Mucosa of descending colon (tissue), 3 donors: ENCODE measurements at places on chromosomes 13 and 19. TPM values are rescaled to one million over a fixed set of nuclear protein-coding genes. Genes with fewer than 3 reads are reported as not detected.

The SERPINE3 gene
- total RNA-seq, result not detected

The STOML3 gene
- total RNA-seq, result not detected

The PRTN3 gene
- total RNA-seq, result not detected

The PRSS57 gene
- total RNA-seq, result not detected

The CGB8 gene
- total RNA-seq, result not detected

The DPF1 gene
- not detected for total RNA-seq

The ZNF564 gene
- 22.5 TPM for total RNA-seq

The KIR3DL2 gene
- total RNA-seq, result 0.22 TPM

The WDR88 gene
- not detected for total RNA-seq

The PTGER1 gene
- total RNA-seq, result 0.41 TPM

The MAB21L1 gene
- total RNA-seq, result 2.2 TPM

The ITGBL1 gene
- 2.3 TPM for total RNA-seq

The SIGLEC12 gene
- 1.5 TPM for total RNA-seq

The DIRAS1 gene
- 0.20 TPM for total RNA-seq

The VSTM2B gene
- total RNA-seq, result not detected

The ADAMTS10 gene
- 4.6 TPM for total RNA-seq

DNA sequence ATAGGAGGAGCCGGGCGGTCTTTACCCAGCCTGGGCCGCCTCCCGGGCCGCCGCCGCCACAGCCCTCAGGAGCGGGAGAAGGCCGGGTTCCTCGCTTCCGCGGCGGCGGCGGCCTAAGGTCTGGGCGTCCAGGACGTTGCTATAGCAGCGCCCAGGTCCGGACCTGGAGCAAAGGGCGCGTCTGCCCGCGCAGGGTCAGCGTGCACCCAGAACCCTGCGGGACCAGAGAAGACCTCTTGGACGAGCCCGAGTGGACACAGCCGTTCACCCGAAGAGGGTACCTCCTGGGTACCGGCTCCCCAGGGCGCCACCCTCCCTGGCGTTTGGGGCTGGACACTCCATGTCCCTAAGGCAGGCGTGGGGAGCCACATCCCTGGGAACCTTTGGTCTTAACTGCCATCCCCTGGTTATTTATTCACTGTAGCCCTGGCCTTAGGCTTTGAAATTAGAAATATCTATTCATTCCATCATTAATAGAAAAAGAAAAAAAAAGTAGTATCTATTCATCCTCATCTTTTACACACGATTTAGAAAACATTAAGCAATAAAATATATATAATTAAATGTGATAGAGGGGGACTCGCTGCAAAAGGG lies 2.4 kb downstream of the DZIP1 start:
- DNase-seq, result peak; percentile 62

DNA sequence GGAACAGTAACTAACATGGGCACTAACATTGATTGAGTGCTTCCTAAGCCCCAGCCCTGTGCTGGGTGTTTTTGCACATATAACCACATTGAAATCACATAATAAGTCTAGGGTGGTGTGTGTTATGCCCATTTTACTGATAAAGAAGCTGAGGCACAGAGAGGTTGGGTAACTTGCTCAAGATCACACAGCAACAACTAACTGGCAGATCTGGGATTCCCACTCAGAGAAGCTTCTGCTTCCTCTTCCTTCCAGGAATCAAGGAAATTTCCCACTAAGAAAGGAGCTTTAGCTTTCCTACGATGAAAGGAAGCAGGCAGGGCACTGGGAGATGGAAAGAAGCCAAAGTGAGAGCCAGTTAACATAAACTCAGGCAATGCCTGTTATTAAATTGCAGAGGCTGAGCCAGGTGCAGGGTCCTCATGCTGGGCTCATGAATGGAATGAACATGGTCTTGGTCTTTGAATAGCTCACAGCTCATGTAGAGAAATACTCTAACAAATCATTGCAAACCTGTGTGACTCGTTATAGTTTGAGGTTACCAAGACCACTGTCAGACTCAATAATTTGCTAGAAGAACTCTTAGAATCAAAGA lies 10.1 kb downstream of the SSC5D start:
- no peak for DNase-seq

DNA sequence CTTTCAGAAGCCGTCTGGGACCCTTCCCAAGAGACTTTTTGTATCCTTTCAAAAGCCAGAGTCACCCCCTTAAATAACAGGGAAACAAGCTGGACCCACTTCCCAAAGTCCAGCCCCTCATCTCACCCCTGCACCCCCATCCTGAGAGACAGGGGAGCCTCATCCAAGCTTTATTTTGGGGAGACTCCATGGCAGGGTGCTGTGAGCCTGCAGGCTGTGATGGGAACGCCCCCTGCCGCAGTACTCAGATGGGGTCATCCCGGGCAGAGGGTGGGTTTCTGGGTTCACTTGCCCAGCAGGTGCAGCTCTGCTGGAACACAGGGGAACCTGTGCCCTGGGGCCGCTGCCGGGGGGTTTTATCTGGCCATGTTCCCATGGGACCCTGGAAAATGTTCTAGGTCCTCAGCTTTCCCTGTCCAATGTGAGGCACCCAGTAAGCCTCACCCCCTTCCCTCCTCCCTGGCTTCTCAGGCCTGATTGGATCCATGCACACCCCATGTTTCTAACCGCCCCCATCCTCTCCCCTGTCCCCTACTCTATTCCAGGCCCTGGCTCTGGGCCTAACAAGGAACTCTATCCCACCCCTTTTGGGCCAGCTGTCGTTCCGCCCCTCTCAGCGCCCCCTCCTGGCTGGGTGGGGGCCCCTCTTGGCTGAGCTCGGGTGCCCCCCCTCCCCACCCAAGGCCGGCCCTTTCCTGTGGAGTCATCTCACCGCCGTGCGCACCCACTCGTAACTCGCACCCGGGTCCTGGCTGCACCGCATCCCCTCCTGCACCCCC lies 1.0 kb downstream of the HIF3A start:
- peak; percentile 73 for DNase-seq

GRCh38 chr13:43626994-43627393 lies 159.8 kb downstream of the ENOX1 start:
- DNase-seq, result no peak

- no peak for DNase-seq
Observed at GRCh38 chr19:41161903-41162302, 31.1 kb upstream of the CYP2S1 start.

GRCh38 chr13:29185926-29186325 lies 365.8 kb downstream of the MTUS2 start:
- DNase-seq, result no peak

- no peak for DNase-seq
Observed at GRCh38 chr13:99265821-99266426, 7.7 kb upstream of the GPR18 start.

- DNase-seq, result no peak
Observed at GRCh38 chr19:36421749-36422481, 3.5 kb upstream of the ZFP82 start.

DNA sequence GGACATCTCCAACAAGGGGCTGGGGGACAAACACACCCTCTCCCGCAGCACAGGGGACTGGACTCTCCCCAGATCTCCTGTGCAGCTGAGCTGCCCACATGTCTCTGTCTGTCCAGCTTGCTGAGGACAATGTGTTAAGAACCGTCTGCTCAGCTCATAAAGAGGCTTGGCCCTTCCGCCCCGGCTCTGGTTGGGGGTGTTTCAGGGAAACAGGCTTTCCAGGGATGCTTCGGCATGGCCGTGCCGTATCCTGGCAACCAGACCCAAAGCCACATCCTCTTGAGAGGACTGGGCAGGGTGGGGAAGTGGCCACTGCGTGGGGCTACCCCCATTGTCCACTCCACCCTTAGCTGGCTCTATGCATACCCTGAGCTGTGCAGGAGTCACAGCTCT lies 41.1 kb upstream of the CHST8 start:
- no peak for DNase-seq

DNA sequence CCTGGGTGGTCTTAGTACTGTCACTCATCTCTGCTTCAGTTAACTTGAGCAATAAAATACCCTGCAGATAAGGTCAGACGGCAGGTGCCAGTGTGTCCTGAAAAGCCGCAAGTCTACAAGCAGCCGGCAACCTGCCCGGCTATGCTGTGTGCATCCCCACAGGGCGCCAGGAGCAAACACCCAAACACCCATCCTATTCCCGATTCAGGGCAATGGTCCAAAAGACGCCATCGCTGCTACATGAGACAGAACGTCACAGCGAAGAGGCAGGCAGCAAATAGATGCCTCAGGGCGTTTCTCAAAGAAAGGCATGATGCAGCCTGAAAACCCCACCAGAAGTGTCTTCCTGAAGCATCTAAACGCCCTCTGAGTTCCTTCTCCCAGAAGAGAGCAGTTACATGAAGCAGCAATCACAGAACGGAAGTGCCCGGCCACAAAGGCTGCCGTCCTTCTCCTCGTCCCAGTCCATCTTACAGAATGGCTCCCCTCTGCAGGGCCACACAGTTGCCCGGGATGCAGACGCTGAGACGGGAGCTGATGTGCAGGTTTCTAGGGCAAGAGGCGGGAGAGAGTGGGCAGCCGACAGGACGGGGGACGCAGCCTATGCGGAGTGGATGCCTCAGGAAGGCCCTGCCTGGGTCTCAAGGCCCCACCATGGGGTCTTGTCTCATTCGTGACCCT lies 35.1 kb downstream of the RASA3 start:
- no peak for DNase-seq

- DNase-seq, result no peak
Observed at GRCh38 chr19:3671680-3672574, 28.3 kb downstream of the PIP5K1C start.

GRCh38 chr13:74910415-74910814 lies 571.6 kb downstream of the TBC1D4 start:
- no peak for DNase-seq

GRCh38 chr19:55206664-55207500 lies 2.4 kb downstream of the PTPRH start:
- DNase-seq, result peak; percentile 91

GRCh38 chr13:20473888-20474287 lies 51.8 kb downstream of the CRYL1 start:
- no peak for DNase-seq

DNA sequence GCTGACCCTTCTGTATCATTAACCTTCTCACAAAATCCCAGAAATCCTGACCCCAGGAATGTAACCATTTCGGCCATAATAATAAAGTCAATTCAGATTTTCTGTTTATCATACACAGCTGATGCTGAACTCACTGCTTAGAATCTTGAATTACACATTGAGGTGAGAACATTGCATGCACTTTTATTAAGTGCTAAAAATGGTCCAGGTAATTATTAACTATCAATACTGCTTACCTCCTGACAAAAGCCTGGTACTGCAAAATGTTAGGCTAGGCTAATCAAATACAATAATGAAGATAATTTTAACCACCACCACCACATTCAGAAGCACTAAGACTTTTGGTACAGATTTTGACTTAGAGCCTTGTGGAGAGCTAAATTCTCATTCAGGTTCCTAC lies 36.1 kb downstream of the KLF12 start:
- no peak for DNase-seq

DNA sequence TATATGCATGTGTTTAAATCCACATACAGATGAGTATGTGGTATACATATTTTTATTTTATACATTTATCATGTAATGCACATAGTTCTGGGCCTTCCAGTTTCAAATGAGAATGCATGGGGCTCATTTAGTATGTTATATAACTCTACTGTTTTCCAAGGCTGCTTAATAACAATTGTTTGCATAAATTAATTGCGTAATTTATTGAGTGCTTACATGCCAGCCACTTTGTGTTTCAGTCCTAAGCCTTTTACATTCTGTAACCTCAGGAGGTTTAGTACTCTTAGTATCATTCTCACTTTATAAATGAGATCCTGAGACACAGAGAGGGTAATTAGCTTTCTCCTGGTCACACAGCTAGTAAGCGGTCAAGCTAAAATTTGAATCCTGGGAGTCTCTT lies 16.7 kb upstream of the CACNG8 start:
- DNase-seq, result no peak

GRCh38 chr13:41995336-41995735 lies 34.4 kb upstream of the VWA8 start:
- DNase-seq, result no peak

DNA sequence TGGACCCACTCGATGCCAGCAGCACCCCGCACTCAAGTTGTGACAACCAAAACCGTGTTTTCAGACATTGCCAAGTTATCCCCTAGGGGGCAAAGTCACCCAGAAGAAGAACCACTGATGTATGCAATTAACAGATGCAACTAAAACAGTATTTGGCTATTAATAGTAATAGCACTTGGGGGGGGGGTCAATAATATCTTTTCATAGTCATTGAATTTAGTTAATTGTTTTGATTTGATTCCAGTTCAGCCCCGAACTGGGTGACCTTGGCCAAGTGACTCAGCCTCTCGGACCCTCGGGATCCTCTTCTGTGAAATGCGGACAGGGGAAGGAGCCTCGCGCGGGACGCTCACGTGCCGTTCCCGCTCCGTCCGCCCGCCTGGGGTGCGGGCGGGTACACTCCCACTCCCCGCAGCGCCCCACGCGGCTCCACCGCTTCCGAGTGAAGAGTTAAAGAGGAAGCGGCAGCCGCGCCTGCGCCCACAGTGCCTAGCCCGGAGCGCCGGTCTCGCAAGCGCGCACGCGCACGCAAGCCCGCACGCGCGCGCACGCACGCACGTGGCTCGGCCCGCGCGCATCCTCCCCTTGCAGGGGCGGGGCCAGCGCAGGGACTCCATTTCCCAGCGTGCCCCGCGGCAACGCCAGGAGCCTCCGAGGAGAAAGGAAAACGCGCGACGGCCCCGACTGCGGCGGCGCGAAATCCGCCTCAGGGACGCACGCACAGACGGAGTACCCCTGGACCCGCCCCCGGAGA lies 435 bp upstream of the DAZAP1 start:
- peak; percentile 100 for DNase-seq

GRCh38 chr19:4473763-4474513 lies 1.8 kb downstream of the HDGFL2 start:
- DNase-seq, result no peak

- DNase-seq, result no peak
Observed at GRCh38 chr13:45361596-45362206, 20.7 kb upstream of the TPT1 start.

- no peak for DNase-seq
Observed at GRCh38 chr19:54411033-54411432, 4.2 kb upstream of the TTYH1 start.

DNA sequence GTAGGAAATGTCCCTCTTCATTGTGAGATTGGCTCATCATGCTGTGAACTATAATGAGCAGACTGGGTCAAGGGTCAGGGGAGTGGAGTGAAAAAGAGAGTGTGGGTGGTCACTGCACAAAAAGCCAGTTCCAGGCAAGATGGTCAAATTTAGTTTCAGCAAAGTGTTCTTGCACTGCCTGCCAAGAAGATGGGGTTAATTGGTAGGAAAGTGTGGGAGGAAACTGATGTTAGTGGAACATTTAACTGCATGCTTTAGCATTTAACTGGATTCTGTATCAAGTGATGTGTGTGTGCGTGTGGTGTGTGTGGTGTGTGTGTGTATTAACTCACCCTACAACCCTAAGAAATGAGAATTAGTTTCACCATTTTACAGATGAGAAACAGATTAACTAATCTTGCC lies 131.6 kb downstream of the COG6 start:
- DNase-seq, result no peak

DNA sequence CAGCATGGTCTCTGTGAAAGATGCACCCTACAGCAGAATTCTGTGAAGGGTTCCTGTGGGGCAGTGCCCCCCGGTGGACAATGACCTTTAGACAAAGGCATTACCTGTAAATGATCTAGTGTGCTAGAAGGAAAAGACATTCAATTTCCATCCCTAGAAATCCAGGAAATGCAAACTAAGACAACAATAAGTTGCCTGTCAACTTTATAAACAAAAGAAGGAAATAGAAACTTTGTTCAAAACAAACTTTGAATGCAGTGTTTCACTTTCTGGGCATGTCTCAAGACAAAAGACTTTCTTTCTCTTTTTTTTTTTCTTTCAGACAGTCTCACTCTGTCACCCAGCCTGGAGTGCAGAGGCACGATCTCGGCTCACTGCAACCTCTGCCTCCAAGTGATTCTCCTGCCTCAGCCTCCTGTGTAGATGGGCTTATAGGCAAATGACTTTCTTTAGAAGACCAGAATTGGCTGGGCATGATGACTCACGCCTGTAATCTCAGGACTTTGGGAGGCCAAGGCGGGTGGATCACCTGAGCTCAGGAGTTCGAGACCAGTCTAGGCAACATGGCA lies 15.5 kb downstream of the TEX101 start:
- DNase-seq, result no peak
